ENCODE measurements at places on chromosomes 1 and 21.
A peak's percentile ranks its signal among the peaks of the same experiment; 100 is the strongest.

DNA sequence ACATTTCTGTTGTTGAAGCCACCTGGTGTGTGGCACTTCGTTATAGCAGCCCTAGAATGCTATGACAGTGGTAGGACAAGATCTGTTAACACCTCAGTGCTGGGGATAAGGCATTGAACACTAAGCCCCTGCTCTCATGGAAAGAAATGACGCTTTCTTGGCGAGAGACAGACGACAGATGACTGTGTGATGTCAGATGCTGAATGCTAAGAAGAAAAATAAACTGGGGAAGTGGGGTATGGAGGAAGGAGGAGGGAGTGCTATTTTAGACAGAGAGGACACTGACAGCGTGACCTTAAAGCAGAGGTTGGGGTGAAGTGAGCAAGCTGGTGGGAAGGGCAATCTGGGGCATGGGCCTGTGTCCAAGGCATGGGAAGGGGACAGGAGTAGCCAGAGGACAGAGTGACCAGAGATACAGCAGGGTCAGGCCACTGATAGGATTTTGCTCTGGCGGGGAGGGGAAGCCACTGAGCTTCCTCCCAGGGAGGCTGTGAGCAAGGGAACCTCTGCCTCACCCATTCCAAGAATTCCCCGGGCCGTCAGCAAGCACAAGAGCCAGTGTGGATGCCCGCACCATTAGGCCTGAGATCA, 15.2 kb downstream of the DOP1B start:
- DNase-seq, result no peak

DNA sequence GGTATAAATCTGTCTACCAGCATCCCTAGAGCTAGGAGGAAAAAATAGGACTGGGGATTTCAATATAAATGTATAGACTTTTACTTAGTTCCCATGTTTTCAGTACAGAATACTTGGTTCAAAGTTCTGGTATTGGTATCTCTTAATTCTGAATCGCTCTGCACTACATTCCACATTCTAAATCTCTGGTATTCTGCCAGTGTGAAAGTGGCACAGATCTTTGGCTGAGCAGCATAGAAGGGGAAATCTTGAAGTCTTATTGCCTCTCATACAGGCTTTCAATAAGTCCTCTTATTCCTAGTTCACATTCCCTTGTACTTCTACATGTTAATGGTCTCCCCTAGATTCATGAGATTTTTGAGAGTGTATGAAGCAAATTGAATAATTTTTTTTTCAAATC, 74.0 kb upstream of the HSPA13 start:
- no peak for DNase-seq

DNA sequence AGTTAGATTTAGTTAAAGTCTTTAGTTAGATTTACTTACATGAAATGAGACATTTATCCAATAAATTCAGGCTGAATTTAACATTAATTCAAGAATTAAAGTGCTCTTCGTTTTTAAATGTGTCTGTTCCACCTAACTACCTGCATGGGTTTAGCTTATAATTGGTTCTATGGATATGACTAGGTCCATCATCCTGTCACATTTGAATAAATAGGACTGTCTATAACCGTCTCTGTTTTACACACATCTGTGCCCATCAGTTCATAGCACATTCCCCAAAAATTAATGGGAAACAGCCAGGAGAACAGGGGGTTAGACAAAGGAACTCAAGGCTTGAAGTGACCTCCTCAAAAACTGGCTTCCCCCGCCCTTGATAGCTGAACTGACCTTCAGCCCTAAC, 219.6 kb downstream of the MRPL39 start:
- DNase-seq, result no peak

DNA sequence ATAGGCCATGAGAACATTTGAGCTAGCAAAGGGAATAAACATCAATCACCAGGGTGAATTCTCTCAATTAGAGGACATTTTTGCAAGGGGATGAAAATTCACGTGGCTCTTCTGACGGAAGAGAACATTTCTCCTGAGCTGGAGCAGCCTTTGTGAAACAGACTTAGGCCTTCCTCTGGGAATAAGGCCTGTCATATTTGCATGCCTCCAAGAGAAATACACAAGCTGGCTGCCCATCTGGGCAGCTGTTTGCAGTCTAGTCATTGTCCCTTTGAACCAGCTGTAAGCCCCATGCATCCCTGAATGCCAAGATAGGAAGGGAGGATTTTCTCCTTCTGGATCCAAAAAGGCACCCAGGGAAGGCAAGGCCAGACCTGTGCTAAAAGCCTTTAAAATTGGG, 5.5 kb downstream of the LEMD1 start:
- no peak for DNase-seq

- DNase-seq, result peak; percentile 27
These were observed 235.3 kb downstream of the MRPL39 start for GRCh38 chr21:25371841-25372425.

GRCh38 chr1:74334147-74334546, 99.0 kb downstream of the TNNI3K start:
- DNase-seq, result peak; percentile 29

GRCh38 chr1:165960136-165960535, 132.7 kb downstream of the UCK2 start:
- DNase-seq, result peak; percentile 61

DNA sequence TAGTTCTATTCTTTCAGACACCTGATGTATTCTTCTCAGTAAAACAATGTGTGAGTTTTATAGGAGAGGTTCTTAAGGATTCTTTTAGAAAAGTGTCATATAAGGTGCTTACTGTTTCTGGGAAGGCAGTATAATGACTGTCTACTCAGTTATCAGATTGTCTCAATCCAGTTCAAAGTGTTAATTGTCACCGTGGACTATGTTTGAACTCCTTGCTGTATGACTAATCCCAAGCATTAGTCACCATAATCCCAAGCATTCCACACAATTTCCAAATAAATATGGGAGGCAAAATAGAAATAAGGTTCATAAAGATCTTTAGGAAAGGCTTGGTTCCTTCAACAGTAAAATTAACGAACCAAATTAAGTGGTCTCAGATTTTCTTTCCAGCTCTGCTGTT, 342.1 kb upstream of the NR5A2 start:
- DNase-seq, result peak; percentile 70

- no peak for DNase-seq
These were observed at the start of gene VTCN1 for GRCh38 chr1:117210831-117211261. VTCN1 (minus strand) TSS chr1:117210927; CDS start chr1:117210855, 72 bp downstream.

DNA sequence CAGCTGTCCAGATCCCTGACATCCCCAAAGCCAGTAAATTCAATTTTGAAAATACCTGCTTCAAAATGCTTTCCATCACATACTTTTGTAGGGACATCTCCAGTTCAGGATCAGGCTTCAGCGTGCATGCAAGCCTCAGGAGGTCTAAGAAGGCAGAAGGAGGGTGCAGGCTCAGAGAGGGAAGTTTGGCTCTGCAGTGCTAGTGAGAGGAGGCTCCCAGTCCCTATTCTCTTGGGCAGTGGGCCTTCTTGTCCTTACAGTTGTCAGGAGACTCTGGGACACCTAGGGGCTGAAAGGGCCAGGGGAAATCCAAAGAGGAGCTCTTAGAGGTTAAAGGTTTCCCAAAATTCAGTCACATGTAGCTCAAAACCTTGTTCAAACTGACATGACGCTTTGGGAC, 20.1 kb downstream of the ADCY10 start:
- no peak for DNase-seq

DNA sequence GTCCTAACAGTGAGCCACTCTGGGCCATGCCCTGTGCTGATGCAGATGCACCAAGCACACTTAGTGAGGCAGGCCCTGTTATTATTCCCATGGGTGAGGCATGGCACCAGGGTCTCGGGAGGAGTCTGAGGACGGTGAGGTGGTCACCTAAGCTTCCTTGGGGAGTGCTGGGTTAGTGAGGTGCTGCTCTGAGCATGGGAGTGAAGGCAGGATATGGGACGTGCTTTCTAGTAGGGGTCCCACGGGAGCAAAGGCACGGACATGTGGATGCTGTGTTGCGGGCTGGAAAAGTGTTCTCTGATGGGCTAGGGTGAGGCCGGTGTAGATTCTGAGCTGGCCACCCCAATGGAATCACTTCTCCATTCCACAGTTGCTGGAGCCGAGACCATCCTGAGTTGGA, 77.5 kb upstream of the CSF3R start:
- no peak for DNase-seq

DNA sequence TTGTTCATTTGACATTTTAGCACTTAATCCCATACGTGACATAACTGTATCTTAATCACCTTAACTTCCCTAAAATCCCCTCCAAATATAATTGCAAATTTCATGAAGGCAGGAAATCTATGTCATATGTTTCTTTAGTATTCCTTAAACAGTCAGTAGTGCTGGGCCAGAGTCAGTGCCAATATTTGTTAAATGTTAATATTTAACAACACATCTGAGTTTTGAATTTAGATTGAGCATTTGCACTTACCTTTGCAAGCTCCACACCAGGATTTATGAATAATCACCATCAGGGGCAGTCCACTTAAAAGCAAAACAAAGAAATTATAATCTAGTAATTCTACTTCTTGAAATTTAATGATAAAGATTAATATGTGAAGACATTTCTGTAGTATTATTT, 5.3 kb downstream of the KTI12 start:
- no peak for DNase-seq

DNA sequence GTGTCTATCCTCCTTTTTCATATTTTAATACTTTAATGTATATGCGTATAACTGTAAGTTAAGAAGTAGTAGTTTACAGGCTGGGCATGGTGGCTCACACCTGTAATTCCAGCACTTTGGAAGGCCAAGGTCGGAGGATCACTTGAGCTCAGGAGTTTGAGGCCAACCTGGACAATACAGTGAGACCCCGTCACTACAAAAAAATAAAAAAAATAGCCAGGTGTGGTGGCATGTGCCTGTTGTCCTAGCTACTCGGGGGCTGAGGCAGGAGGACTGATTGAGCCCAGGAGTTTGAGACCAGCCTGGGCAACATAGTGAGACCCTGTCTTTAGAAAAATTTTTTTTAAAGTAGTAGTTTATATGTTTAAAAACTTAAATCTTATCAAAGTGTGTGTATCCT, 22.3 kb downstream of the ATPAF1 start:
- DNase-seq, result no peak

DNA sequence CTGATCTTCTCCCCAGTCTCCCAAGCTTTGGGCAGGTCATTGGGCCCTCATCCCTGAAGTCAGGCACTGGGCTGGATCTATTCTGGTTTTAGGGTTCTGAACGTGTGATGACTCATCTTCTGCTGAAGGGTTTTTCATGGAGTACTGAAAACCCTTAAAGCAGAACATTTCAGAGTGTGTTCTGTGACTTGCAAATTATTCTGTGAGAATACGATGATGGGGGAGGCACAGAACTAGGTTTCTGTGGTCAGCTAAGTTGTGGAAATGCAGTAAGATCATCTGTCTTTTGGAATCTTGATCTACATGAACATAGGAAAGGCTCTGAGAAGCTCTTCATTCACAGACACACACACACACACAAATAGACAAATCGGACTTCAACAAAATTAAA, 46.2 kb downstream of the NAV1 start:
- DNase-seq, result peak; percentile 76

DNA sequence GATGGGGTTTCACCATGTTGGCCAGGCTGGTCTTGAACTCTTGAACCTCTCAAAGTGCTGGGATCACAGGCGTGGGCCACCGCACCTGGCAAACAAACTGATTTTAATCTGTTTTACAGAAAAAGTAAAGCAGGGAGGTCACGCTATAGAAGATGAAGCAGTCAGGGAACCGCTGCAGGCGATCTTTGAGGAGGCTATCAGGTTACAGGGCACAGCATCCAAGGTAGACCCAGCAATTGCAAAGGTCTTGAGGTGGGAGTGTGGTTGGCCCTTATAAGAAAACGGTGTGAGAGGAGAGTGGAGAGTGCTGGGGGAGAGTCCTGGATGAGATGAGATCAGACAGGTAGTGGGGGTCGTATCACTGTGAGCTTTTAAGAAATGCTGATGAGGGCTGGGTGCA, 2.6 kb upstream of the TMCO4 start:
- no peak for DNase-seq

DNA sequence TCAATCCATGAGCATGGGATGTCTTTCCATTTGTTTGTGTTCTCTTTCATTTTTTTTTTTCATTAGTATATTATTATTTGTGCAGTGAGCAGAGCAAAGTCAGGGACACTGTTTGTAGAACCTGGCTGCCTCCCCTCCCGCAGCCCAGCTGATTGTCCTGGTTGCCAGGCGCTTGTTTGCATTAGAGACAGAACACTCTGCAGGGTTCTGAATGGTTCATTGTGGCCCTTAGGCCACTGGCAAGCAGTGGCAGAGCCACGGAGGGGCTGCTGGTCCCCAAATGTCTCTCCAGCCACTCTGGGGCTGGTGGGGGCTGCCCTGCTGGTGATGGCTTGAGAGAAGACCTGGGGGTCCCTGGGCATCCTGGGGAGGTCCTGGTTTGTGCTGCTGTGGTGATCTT, 29.0 kb downstream of the ETS2 start:
- DNase-seq, result no peak

- no peak for DNase-seq
These were observed 78.0 kb downstream of the SEC16B start for GRCh38 chr1:177891809-177892208.

Data from fibroblast of skin of scalp (primary cell).